Neural progenitor cell (in vitro differentiated cells): ENCODE measurements at places on chromosomes 7 and 10. TPM values are rescaled to one million over a fixed set of nuclear protein-coding genes. Genes with fewer than 3 reads are reported as not detected.

- no peak for DNase-seq
Observed at GRCh38 chr10:78025685-78026364, 3.5 kb downstream of the POLR3A start.

COL1A2 gene
- 28.0 and 47.9 TPM in 2 replicates for total RNA-seq

- no peak for DNase-seq
Observed at GRCh38 chr10:130558746-130559546, 422.8 kb downstream of the GLRX3 start.

ICA1 gene
- 5.8 and 13.1 TPM in 2 replicates for total RNA-seq

DNA sequence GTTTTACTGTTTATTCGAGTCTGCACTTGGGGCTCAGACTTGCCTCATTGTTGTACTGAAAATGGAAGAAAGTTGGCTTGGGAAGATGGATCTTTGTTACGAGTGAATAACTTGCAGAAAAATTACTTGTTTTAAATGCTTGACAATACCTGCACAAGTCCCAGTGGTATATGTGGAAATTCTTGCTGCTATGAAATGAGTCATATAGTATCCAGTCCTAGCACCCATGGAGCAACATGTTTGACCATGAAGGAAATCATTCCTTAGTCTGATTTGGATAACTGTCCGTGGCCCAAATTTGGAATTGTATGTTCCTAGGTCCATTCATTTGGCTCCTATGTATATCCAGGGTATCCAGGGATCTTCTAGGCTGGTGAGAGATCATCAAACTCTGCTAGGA is 1096.8 kb downstream of the KCNMA1 start:
- no peak for DNase-seq

DNA sequence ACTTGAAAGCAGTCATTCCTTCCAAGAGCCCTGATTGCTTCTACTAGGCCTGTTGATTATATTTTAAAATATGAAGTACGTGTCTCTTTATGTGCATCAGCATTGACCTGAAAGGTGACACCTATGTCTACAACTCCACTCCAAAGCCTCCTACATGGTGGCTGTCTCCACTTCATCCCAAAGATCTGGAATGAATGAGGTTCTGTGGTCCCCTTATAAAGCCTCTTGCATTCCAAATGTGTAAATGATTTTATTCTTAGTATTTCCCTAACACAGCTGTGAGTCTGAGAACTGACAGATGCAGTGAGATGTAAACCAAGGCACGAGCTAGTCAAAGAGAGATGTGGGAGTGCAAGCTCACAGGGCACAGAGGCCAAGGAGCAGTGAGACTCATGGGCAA is 176.0 kb upstream of the SVIL start:
- no peak for DNase-seq

DNA sequence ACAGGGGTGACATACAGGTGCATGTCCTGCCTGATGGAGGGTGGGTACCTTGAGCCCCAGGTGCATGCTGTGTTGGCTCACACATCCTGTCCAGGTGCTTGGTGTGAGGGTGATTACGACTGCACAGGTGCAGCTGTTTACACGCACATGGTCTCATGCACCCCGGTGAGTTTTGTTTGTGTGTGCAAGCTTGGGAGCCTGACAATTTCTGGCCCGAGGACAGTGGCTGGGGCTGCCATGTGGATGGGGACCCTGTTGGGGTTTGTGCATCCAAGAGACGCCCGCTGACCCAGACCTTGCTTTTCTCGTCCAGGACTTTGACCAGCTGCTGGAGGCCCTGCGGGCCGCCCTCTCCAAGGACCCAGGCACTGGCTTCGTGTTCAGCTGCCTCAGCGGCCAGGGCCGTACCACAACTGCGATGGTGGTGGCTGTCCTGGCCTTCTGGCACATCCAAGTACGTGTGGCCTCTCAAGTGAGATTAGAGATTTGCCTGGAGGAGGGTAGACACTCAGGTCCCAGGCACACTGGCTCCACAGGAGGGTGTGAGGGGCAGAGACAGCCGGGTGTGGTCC is 61.7 kb downstream of the PRF1 start:
- no peak for DNase-seq

FFAR4 gene
- 0.04 and 0.06 TPM in 2 replicates for total RNA-seq

KCNIP2 gene
- total RNA-seq = 2.4 and 5.5 TPM in 2 replicates

- DNase-seq = no peak
Observed at GRCh38 chr10:31822150-31822549, 106.5 kb downstream of the ARHGAP12 start.

- DNase-seq = no peak
Observed at GRCh38 chr10:62082729-62083411, 181.4 kb downstream of the ARID5B start.

BEND7 gene
- total RNA-seq = 7.5 and 9.1 TPM in 2 replicates

DNA sequence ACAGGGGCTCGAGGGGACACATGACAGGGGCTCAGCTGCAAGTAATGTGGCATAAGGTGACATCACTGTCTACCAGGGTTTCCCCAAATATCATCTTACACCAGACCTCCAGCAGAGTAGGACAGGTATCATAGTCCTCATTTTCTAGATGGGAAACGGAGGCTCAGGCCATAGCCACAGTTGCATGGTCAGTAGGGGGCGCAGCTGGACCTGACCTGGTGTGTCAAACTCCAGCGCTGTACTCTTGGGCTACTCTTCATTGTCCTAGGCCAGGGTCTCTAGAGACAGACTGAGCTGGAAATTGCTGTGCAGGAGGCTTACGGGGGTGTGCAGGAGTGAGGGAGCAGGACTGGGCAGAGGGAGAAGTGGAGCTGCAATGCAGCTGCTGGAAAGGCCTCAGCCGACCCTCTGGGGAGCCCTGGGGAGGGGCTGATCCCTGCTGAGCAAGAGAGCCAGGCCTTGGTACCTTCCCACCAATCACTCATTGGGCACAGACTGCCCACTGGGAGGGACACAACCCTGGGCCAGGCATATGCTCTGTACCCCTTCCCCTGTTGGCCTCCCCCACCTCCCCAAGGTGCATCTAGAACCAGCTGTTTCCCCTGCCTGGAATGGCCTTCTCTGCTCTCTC is 89.9 kb downstream of the CDH23 start:
- DNase-seq = peak; percentile 92

DNA sequence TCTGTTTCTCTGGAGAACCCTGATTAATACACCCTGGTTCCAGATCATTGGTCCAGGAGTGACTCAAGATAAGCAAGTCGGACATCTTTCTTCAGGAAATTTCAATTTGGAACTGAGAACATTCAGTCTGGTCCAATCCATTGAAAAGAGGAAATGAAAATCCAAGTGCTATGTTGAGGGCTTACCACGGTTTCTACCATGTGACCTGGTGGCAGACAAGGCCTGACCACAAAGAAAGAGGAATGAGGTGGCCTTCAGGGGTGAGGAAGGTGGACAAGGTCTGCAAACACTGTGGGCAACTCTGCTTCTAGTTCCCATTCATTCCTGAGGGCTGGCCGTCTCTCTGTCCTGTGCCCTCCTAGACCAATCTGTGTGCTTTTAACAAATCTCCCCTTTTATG is 149.2 kb upstream of the GHITM start:
- DNase-seq = no peak

SPDYE11 gene
- total RNA-seq = not detected in 2 replicates

DNA sequence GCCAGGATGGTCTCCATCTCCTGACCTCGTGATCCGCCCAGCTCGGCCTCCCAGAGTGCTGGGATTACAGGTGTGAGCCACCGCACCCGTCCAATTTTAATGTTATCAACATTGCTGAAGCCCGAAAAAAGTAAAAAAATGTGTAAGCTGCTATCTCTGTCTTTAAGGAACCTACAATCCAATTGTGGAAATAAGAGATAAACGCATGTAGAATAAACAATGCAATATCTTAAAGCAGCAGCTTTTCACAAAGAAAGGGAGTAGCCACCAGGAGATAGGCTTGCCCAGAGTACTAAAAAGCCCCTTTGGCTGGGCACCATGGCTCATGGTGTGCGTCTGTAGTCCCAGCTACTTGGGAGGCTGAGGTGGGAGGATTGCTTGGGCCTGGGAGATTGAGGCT is 282.9 kb upstream of the LYZL1 start:
- DNase-seq = no peak

DNA sequence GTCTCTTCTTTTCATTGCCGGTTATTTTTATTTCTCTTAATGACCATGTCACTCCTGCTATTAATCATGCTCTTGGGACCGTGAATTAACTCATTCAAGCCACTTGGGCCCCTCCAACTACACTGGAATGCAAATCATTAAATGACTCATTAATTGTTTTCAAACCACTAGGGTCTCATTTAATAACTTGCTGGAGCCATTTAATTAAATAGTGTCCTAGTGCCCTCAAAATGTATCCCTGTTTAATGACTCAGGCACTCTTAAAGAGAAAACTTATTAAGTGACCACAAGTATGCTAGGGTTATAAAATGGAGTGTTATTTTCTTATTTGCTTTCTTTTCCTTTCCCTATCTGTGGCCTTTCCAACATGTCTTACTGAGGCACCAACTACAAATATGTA is 73.0 kb downstream of the PLXDC2 start:
- DNase-seq = no peak

DNA sequence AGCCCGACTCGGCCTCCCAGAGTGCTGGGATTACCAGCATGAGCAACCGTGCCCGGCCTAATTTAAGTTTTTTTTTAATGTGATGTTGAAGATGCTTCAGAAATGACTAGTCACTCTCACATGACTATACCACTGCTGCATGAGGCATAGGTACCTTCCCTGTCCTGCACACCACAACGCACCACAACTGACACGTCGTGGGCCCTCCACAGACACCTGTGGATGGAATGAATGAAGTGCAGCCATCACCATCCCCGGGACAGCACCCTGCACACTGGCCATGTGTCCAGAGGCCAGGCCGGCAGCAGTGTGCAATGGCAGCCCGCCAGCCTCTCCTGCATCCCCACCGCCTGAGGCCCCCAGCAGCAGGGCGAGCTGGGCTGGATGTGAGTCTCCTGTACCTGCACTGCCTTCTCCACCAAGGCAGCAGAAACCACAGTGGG is 55.1 kb downstream of the VOPP1 start:
- no peak for DNase-seq
